SK-N-MC (cell line): ENCODE measurements at places on chromosomes 6 and 20.

DNA sequence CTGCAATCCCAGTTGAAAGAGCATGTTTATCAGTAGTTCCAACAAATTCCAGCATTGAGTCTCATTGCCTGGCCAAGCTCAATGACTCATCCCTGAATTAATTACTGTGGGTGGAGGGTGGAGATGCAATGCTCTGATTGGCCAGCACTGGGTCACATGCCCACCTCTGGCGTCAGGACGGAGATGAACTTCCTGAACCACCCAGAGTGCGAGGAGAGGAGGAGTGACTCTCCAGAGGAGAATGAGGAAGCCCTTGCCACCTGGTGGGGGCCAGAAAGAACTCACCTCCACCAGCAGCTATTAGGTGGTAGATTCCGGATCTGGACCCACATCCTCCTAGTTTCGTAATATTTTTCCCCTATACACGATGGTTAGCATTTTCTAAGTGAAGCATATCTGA, 283.9 kb downstream of the TBC1D7 start:
- DNase-seq = peak; percentile 12

- DNase-seq = no peak
Observed at GRCh38 chr20:3323398-3323797, 84.1 kb downstream of the DNAAF9 start.

DNA sequence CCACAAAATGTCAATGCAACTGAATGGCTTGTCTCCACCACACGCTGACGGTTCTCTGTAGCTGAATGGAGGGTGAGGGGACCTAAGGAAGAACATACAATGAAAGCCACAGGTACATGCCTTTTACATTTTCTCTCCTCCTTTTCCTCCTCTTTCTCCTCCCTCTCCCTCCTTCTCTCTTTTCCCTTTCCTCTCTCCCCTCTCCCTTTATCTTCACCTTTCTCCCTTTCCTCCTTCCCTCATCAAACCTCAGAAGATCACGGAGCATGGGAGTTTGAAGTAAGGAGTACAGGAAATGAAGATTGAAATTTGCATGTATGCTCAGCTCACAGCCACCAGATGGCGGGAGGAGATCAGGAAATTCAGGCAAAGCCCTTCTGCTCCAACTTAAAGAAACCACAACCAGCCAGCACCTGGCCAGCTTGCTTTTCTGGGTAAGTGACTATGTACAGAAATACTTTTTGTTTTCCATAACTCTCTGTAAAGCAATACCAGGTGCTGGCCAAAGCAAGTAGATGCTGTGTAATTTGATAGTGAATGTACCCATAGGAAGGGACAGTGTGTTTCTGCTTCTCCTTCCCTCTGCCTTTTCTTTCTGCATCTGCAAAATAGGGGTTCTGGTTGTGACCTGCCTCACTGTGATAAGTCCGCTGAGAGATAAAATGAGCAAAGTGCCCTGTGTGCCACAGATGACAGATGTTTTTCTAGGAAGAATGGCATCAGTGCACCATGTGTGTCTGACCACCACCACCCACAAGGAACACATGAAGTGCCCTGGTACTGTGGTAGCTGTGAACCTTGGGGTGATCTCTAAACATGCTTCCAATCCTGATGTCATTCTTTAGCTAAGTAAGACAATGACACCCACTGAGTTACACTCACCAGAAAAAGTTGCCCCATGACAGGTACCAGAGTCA, 18.6 kb upstream of the FOXO3 start:
- peak; percentile 66 for DNase-seq

DNA sequence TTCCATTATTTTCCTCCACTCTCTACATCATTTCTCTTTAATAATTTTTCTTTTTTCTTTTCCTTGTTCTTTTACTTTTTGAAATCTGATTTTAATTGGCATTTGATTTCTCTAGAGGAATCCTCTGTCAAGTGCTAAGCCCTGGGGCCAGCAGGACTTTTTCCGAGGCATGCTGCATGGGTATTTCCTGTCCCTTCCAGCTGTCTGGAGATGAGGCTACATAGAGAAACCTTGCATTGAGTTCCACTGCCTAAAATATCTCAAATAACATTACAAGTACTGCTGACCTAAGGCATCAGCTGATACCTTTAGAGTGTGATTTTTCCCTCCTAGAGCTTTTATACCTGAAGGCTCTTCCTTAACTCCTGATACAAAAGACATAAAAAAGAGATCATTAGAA, 6.2 kb downstream of the RNF217 start:
- no peak for DNase-seq

GRCh38 chr6:41209547-41210320, 8.8 kb upstream of the TREML2 start:
- DNase-seq = no peak

GRCh38 chr6:30037182-30037788, 23.8 kb upstream of the POLR1H start:
- no peak for DNase-seq

GRCh38 chr6:13512900-13513299, 25.5 kb upstream of the GFOD1 start:
- DNase-seq = no peak

DNA sequence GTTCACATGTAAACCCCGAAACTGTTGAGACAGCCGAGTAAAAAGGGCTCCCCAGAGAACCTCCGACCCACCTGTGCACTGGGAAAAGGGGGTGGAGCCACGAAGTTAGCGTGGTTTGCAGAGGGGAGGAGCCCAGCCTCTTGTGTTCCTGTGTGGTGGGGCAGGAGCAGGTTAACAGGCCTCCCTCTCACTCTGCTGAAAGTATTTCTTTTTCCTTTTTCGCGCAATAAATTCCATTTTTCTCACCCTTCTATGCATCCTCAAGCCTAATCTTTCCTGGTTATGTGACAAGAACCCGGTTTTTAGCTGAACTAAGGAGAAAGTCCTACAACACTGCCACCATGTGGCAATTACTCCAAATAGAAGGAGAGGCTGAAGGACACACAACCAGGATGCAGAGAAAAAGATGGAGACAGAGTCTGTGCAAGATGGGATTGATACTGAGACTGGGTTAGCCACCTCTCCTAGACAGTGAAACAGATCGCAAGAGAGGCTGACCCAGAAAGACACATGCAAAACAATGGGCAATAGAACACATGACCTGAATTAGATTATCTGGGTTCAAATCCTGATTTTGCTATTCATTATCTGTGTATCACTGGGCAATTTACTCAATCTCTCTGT, 168.7 kb upstream of the PRSS16 start:
- no peak for DNase-seq

DNA sequence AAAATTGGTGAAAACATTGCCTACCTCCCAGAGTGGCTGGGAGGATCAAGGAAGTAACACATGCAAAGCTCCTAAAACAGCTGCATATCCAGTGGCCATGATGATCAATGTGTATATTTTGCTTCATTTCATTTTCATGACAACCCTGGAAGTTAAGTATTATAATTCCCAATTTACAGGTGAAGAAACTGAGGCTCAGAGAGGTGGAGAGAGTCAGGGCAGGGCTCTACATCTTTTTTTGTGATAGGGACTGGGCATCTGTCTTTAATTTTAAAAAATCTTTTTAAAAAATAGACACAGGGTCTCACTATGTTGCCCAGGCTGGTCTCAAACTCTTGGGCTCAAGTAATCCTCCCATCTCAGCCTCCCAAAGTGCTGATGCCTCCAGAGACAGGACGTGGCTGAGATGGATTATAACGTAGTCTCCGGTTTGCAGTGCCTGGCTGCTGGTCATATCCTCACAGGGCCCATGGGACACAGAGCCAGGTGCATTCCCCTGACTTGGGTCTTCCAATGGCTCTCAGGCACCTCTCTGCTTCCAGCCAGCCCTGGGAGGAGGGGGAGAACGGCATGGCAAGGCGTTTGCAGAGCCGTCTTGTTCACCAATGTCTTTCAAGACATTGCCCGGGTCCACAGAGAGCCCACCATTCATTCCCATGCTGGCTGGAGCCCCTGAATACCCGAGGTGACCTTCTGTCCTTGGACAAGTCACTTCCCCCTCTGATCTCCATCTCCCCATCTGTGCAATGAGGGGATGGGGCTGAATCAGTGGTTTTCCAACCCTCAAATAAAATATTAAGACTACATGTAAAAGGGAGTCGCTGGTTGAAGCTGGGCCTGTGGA, 38.3 kb downstream of the HNF4A start:
- no peak for DNase-seq

DNA sequence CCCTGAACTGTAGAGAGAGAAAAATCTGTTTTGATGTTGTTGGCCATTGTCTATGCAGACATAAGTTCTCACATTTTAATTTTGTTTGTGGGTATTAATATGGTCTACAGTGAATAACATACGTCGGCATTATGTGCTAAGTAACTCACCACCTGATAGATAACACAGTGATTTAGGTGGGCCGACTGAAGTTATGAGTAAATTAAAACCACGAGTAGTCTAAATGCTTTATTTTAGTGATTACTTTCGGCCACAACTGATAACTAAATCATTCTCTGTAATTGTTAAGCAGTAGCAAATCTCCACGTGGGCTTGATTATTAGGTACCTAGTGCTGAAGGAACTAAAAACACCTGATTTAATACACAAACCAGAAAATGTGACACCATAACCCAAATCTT, 1.1 kb downstream of the DOP1A start:
- DNase-seq = no peak
